ENCODE measurements at places on chromosomes 4 and X.
A peak's percentile ranks its signal among the peaks of the same experiment; 100 is the strongest.

- DNase-seq: no peak
Observed at GRCh38 chrX:136534131-136534530, 2.1 kb downstream of the VGLL1 start.

DNA sequence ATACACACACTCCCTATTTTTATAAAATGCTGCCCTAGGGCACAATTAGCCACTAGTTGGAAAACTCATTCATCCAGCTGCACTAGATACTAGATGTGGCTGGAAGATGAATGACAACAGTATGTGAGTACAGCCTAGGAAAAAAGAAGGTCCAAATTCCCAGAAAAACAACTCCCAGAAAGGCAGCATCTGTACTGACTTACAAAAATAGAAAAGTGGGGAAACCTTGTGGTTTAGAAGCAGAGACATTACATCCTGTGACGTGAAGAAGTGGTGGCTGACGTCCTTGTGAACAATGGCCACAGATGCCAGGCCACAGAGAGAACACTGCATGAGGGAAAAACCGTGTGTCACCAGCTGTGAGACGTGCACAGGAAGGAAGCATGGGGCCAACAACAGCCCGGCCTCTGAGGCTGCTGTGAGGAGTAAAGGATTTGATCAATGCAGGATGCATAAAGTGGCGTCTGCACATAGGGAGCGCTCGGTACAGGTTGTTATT, 81.2 kb downstream of the SPRY1 start:
- peak; percentile 31 for DNase-seq

GRCh38 chr4:128917781-128918180, 108.3 kb downstream of the JADE1 start:
- peak; percentile 12 for DNase-seq

DNA sequence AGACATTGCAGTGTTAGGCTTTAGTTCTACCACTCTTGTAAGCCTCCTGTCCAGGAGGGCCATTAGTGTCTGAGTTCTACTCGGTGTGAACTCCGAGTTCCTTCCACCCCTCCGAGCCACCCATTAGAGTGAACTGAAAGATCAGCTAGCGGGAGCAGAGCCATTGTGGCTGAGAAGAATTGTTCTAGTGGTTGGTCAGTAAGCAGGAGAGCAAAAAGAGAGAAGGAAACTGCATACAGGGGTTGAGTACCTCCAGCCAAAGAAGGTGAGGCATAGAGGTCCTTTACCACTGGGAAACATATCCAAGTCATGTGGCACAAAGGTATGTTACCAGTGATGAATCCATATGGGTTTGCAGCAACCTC, 96.9 kb downstream of the CPE start:
- no peak for DNase-seq

DNA sequence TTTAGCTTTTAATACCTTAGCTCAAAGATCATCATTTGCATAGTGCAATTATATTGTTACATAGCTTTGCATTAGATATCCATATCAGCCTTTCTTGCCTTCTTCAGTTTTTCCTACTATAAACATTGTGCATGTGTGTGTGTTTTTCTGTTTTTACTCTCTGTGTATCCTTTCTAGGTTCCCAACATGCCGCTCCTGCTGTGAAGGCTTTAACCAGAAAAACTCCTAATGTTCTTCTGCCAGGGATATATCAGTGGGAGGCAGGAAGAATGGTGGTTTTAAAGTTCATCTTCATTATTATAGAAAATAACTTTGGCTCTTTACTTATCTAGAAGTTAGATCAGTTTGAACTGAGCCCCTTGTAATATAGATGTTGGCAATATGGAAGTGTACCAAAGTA, 61.2 kb downstream of the CPE start:
- DNase-seq: no peak

GRCh38 chr4:128751354-128751753, 58.1 kb upstream of the JADE1 start:
- DNase-seq: no peak

- DNase-seq: no peak
Observed at GRCh38 chr4:144903953-144904711, 193.9 kb downstream of the ANAPC10 start.

GRCh38 chr4:142358656-142359055, 487.4 kb downstream of the INPP4B start:
- no peak for DNase-seq

DNA sequence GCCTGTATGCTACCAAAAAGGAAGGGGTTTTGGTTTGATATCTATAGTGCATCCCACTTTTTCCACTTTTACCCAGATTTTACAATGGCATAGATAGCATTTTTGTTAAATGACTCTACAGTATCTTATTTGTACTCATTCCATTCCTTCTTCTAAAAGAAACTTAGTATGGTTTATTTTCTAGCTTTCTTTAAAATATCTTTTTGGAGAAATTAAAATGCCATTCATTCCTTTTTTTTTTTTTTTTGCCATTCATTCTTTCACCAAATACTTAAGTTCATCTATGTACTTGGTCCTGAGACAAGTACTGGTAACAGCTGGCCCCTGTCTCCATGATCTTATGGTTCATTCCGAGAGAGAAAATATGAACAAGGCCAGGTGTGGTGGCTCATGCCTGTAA, 49.1 kb downstream of the MID1 start:
- no peak for DNase-seq

DNA sequence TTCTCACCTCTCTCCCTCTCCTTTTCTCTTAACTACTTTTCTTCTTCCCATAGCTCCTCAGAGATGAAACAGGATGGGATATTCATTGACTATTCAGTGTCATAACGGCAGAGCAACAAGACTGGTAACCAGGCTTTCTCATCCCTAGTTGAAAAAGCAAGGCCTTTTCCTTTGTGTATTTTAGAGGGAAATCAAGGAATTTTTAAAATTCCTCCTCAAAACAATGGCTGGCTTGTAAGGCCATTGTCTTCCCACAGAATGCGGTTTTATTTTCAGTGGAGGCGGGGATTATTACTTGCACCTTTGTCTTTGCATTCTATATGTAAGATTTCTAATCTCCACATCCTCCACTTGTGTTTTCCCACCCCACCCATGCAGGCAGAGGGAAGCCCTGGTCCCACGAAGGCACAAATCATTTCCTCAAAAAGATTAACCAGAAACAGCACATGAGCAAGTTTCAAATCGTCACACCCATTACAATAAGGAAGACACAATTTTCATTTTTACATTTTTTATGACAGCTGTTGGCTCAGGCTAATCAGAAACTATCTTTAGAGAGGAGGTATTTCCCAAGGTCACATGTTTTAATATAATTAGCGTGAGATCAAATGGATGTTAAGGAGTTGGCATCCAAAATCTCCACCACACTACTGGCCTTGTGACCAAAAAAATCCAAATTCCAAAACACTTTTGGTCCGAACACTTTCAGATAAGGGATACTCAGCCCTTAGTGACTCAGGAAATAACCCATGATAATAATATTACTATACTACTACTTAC, 53.0 kb upstream of the KDR start:
- no peak for DNase-seq

GRCh38 chr4:120056246-120056645, 10.4 kb downstream of the MAD2L1 start:
- DNase-seq: no peak

- no peak for DNase-seq
Observed at GRCh38 chr4:119209077-119209476, 3.4 kb upstream of the USP53 start.

- peak; percentile 1 for DNase-seq
Observed at GRCh38 chrX:138128027-138128671, 562.2 kb downstream of the ZIC3 start.

- no peak for DNase-seq
Observed at GRCh38 chr4:183204793-183205192, 105.7 kb downstream of the WWC2 start.

DNA sequence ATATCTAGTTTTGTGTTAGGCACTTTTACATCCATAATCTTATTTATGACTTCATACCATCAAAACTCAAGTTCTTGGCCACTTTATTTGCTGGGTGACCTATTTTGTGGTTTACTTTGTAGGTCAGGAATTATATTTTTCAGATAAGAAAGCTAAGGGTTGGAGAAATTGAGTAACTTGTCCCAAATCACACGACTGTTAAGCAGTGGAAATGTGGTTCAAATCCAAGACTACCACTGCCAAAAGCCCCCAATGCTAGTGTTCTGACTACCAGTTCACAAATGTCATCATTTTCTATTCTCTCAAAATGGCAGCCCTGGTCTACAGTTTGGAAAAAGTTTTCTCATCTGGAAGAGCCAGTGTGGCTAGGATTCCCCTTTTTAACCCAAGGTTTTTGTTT, 74.6 kb downstream of the OPHN1 start:
- no peak for DNase-seq

DNA sequence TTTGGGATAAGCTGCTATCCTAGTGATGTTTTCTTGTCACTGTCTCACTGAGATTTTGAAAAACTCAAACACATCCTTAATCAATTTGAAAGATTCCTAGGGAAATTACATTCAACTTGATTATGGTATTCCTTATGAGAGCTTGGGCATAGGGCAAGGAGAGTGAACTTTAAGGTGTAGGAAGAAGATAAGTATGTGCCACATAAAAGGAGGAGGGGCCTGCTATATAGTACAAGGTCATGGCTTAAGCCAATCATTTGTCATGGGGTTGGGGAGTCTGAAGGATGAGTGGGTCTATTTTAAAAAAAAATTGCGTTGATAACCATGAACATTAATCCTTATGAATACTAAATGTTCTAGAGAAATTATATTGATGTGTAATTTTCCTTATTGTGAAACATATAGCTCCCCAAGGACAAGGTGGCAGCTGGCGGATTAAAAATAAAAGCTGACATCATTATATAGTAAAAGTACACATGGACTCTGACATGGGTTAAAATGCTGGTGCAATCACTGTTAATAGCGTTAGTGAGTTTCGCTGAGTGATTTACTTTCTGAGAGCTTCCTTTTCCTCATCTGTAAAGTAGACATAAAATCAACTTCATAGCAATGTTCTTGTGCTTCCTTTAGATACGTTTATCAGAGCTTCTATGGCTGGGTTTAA, 17.4 kb downstream of the GALNT7 start:
- DNase-seq: no peak

GRCh38 chr4:108628411-108628810, 8.0 kb downstream of the RPL34 start:
- no peak for DNase-seq

DNA sequence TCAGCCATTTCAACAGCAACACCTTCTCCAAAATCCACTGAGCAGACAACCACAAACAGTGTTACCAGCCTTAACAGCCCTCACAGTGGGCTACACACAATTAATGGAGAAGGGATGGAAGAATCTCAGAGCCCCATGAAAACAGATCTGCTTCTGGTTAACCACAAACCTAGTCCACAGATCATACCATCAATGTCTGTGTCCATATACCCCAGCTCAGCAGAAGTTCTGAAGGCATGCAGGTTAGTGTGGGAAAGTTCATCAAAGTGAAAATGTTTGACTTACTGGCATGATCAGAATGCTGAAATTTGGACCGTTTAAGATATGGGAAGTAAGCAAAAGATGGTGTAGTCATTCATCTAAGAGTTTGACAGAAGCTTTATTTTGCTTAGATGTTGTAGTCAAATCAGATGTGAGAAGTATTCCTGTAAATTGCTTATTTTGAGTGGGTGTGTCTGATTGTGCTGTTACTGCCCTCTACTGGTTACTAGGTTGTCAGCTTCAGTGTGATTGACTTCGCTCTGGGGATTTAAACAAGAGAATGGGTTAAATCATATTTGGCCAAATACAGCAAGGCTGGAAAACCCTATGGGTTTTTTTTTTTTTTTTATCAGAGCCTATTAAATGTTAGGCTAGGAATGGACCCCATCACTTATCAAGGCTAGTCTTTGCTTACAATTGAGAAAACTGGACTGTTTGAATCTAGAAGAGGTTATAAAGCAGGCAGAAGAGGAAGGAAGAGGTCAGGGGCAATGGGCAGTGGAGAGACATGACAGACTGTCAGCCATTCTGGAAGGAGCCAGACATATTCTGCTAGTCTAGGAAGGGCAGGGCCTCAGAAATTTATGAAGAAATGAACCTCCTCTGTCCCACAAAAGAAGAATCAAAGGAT, 130.3 kb downstream of the DIPK2B start:
- DNase-seq: peak; percentile 54

GRCh38 chr4:165592386-165592785, 213.6 kb downstream of the CPE start:
- DNase-seq: no peak

DNA sequence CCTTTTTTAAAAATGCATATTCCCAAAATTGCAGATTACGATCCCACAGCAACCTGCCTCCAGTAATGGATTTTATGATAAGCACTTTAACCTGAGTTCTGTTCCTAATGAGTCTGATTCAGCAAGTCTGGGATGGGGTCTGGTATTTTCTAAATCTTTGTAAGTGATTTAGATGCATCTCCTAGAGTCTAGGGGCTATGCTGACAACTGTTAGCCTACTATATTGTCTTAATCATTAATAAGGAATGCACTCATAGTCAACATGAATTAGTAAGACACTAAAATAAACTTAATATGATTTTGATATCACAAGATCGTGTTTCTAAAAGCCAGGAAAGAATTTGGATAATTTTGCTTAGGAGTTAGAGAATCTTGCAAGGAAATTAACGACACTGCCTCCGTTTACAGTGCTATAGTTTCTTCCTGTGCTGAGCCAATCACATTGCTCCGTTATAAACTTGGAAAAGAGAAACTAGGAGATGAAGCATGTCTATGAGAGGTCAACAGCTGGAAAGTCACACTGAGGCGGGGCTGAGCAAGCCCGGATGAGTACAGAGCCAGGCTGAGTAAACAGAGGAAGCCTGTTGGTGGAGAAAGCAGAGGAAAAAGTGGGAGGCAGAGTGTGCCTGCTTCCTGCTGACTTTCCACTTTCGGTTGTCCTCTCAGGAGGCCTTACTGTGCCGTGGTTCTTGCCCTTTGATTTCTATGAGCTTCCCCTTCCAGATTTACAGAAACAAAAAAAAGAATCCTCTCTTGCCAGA, 5.4 kb downstream of the SCARB2 start:
- DNase-seq: no peak

DNA sequence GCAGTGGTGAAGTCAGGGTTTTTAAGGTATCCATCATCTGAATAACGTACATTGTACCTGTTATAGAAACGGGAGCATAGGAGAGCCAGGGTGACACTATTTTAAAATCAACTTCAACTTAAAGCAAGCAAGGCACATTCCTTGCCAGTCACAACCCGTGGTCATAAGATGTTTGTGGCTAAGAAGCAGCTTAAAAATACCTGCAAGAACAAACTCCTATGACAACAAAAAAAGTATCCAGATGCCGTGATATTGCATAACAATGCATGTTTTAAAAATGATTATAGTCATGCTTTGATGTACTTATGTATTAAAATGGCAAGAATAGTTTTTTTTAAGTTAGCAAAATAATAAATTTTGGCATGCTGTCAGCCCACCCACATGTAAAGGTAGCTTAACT, 16.5 kb upstream of the SYNPO2 start:
- DNase-seq: no peak

GRCh38 chr4:180640193-180640592, 1603.0 kb upstream of the TENM3 start:
- DNase-seq: no peak

DNA sequence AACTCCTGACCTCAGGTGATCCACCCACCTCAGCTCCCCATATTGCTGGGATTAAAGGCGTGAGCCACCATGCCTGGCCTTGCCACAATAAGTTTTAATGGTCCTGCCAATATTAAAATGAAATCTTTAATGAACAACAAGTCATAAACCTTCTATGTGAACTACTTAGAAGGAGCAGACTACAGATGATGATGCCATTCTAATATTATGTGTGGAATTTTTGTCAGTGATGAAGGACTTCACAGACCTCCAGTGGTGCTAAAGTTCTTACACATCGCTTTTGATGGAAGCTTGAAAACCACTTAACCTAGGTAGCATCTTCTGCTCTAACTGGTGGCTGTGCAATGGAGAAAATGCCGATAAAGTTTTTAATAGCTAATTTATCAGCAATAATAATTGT, 331.4 kb downstream of the CCSER1 start:
- no peak for DNase-seq
